Right ventricle myocardium superior (tissue), 1 donor: ENCODE measurements at places on chromosomes 13 and 19. TPM values are rescaled to one million over a fixed set of nuclear protein-coding genes. Genes with fewer than 3 reads are reported as not detected.

- DNase-seq, result no peak
These were observed 57.9 kb downstream of the CHST8 start for GRCh38 chr19:33679696-33680095.

GRCh38 chr19:3661284-3662238 is 35.0 kb upstream of the CACTIN start:
- DNase-seq, result no peak

The ZNF99 gene
- 0.05 TPM for total RNA-seq

GRCh38 chr19:50676625-50677197 is 27.5 kb downstream of the C19orf81 start:
- DNase-seq, result no peak

- DNase-seq, result no peak
These were observed 194.3 kb downstream of the TEX29 start for GRCh38 chr13:111514610-111515306.

DNA sequence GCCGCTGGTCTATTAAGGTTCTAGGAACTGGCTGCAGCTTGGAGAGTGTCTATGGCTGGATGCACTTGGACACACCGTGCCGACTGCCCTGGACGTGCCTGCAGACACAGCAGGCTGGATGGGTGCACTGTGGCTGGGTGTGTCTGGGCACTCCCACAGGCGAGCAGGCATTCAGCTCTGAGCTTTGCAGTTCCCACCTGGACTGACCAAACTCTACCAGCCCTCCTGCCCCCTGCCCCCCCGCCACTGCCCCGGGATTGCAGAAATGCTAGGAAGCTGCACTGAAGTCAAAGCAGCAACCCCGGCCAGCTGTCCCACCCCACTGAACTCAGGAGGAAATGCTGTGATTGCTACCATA is 7.0 kb upstream of the LRP3 start:
- DNase-seq, result peak; percentile 44

DNA sequence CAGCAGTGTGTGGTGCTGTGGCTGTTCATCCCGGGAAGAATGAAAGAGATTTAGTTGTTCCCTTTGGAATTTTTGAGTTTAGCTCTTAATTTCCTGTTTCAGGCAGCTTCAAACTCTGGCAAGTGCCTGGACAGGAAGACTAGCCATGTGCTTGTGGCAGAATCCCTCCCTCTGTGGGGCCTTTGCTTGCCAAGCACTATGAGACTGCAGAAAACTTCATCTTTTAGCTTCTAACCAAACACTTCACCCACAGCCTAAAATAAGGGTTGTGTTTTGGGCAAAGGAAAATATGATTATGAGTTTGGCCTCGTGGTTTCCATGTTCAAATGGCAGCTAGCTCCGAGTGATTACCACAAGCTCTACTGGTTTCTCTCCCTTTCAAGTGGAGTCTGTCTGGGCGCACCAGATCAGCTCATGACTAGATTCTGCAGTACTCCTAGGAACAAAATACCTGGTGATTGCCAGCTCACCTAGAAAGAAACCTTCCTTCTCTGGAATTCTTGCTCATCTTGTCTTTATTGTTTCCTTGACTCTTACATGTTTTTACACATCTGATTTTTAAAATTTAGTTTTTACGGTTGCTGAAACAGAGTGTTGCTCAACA is 707.5 kb downstream of the SLITRK6 start:
- no peak for DNase-seq

- no peak for DNase-seq
These were observed 29.5 kb downstream of the PCDH9 start for GRCh38 chr13:67200605-67201004.

The CEACAM4 gene
- total RNA-seq, result 0.46 TPM
